Thoracic aorta (tissue), 2 donors: ENCODE measurements at places on chromosomes 12 and 14.
A peak's percentile ranks its signal among the peaks of the same experiment; 100 is the strongest.

- no peak for DNase-seq
These were observed 691.4 kb upstream of the TBX3 start for GRCh38 chr12:115375186-115375991.

GRCh38 chr12:120346031-120346430 lies 18.5 kb upstream of the PLA2G1B start:
- DNase-seq = no peak

- no peak for DNase-seq
These were observed at the start of gene GLT1D1 for GRCh38 chr12:128852885-128853599. Gene GLT1D1, plus strand, starts transcription at chr12:128853478. Its CDS starts 104 bp downstream, at chr12:128853582.

- no peak for DNase-seq
These were observed 28.4 kb downstream of the CLEC1A start for GRCh38 chr12:10070380-10070779.

DNA sequence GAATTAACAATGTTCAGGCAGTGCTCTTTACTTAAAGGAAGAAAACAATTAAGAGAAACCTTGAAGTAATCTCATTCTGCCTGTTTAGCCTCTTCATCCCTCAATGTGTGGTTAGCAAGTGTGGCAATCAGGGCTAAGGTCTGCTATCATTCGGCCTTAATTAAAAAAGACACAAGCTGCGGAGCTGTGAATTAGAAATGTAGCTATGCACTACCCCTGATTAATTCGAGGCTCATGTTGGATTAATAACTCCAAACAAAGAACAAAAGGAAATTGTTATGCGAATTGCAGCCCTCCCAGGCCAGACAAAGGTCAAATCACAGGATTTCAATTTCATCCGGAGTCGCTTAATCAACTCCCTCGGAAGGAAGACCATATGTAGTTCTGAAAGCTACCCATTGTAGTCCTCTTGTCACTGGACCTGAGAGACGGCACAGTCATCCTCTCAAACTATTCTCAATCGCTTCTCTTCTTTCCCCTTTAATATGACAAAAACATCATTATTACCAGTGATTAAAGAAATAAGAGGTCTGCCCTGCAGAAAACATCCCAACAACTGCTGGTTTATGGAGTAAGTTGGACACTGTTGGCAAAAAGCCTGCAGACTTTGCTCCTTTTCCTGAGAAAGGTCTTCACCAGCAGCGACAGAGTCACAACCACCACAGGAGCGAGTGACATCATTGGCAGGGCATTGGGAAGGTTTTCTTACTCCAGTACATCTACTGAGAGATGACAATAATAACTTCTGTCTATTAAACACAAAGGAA lies 71.1 kb upstream of the SOX5 start:
- no peak for DNase-seq

GRCh38 chr12:52495389-52495788 lies 2.3 kb upstream of the KRT6A start:
- DNase-seq = no peak

DNA sequence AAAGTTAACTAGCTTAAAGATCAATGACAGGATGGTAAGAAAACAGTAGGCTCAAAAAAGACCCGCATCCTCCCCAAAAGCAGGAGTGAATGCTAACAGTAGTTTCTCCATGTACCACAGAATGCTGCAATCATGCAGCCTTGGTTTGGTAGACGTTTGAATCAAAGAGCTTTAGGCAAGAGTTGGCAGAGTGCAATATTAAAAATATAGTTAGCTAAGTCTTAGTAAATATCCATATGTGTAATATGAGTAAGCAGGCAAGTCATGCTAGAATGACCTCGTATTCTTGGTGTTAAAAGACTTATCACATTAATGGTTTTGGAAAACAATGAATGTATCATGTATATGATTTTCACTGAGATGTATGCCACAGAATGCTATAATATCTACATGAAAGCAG lies 18.8 kb upstream of the KLRF1 start:
- DNase-seq = no peak

GRCh38 chr14:65213316-65213715 lies 111.0 kb upstream of the MAX start:
- DNase-seq = no peak

DNA sequence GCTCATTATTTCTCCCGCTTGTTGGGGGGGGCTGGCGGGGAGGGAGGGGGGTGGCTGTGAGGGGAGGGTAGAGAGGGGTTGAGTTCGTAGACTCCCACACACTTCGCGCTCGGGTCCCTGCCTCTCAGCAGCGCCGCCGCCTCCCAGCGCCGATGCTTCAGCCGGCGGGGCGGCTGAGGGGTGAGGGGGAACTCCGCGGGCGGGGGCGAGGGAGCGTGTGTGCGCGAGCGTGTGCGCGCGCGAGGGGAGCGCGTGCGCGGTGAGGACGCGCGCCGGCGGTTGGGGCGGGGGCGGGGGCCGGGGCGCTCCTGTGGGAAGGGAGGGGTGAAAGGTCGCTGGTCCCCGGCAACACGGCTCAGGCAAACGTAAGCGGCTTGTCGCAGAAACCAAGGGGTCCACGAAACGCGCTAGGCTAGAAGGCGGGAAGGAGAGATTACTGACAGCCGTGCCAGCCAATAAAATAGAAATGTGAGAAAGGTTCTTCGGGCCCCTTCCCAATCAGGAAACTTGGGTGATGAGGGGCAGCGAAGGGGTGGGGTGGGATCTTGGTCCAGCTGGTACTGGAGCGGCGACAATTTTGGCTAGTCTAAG lies 343 bp upstream of the NOVA1 start:
- DNase-seq = peak; percentile 25

DNA sequence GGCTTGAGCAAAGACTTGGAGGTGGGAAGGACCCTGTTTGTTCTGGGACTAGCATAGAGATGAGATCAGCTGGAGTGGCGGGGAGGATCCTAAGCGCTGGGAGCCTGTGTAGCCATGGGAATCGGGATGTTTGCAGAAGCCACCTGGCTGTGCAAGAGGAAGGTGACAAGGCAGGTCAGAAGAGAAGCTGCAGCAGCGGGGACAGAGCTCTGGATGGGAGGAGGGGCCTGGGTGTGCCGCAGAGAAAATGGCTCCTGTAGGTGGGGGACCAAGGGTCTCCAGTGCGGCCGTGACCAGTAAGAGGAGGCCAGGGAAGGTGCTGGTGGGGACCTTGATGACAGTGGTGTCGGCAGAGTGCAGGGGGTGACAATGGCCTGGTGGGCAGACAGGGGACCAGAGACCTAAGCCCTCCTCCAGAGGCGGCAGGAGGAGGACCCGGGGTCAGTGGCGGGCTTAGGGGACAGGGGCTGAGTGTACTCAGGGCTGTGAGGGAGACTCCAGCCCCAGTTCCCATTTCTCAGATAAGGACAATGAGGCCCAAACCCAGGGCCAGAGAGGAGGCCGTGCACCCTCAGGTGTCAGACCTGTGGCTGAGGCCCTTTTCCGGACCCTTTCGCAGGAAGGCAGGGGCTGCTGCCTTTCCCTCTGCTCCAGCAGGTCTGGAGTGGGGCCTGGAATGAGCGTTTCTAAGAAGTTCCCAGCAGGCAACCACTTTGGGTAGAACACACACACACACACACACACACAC lies 206.6 kb upstream of the RTL1 start:
- no peak for DNase-seq

DNA sequence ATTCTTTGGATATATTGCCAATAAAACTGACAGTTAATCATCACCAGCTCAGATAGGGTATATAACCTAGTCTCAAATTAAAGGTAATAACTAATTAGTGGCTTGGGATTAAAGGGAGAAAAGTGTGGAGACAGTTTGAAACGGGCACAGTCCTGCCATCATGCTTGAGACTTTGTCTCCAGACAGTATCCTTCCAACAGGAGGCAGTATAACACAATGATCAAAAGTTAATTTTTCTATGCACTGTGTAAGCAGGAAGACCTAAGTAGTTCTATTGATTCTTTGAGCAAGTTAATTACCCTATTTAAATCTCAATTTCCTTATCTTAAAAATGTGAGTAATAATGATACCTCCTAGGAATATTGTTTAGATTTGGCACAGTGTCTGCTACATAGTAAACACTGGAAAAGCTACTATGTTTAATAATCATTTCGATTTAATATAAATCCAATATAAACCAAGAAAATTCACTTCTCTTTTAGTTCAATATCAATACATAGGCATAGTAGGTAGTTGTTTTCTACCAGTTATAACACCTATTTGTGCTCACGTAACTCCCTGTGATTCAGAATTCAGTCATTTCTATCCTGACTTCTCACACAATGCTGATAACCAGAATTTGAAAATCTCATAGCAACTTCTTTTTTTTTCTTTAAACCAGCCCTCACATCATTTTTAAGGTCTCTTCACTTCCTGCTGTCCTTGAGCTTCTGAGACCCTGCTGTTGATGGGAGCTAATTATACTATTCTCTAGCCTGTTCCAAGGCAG lies 53.7 kb downstream of the GALNT4 start:
- DNase-seq = no peak

DNA sequence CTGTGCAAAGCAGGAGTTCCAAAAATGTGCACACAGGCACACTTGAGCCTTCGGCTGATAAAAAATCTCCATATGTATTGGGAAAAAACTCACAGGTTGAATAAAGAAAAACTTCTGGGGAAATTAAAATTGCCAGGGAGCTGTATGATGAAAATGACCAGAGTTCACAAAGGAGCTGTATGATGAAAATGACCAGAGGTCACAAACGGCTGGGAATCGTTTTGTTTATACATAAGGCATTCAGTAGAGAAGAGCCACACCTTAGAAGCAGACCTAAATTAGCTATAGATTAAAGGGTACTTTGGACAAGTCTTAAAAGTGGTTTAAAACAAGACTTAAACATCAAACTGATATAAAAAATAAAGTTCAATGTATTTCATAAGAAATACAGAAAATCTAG lies 251.7 kb upstream of the TMEM132C start:
- DNase-seq = no peak

DNA sequence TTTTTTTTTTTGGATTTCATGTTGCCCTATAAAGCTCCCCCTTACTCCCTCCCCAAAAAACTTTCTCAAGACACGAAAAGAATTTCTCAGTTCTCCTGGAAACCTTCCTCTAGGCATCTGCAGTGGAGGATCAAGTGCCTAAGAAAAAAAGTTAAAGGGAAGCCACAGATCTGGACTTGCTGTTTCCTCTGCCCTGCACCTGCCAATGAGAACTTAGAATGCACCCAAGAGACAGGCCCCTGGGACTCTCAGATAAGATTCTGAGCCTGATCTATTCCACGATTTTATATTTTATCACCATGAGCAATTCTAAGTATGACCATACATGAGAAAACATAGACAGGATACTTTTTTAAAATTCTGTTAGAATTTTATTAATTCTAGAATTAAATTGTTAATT lies 728.9 kb downstream of the BCL11B start:
- no peak for DNase-seq

- DNase-seq = no peak
These were observed 274.3 kb downstream of the PRKD1 start for GRCh38 chr14:29653303-29653702.

DNA sequence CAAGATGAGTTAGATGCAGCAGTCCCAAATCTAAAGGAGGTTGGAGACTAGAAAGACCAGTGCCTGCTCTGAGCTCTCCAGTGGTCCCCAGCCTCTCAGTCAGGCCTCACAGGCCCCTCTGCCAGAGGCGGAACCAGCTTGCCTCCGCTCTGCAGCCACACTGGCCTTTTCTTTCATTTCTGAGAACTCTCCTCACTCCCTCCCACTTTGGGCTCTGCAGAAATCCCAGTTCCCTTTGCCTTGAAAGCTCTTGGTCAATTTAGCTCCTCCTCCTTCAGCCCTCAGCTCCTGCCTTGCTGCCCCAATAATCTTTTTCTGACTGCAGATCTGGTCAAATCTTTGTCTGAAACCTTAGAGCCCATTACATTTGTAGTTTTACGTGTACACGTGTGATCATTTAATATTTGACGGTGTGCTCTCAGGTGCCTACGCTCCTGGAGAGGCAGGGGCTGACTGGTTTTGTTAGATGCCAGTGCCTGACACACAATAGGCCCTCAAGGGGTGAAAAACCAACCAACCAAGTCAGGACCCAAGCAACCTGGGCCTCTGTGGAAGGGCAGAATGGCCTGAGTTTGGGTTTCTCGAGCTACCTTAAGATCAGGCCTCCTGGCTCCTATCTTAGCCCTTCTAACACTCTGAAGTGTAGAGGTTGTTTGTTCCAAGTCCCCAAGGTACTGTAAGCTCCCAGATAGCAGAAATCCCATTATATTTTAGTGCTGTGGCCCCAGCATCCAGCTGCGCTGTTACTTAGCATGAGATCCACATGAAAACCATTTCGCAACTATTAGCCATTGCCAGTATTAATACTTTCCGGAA lies 1.1 kb upstream of the NUDT4 start:
- no peak for DNase-seq

DNA sequence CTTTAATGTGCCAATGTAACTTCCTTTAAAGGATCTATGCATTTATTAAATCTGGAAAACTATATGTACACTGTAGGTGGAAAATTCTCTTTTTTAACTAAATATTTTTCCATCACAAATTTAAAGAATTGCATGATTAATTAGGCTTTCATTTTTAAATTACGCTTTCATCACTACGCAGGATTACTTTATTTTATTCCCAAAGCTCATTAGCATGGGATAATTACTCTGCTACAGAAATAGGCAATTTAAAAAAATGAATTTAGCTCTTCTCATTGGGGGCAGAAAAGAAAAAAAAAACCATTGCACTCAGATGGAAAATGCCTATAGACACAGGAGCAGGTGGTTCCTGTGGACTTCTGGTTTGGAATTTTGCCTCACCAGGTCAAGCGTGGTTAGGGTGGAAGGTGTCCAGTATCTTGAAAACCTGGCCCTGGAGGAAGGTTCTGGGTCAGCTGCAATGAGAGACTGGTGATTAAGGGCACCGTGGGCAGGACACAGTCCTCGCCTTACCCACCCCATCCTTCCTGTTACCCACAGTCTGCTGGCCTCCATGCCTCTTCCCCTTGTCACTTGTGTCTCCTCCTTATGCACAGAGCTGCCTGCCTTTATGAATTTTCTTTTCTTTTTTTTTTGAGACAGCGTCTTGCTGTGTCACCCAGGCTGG lies 17.3 kb upstream of the RIN3 start:
- DNase-seq = no peak
